ENCODE measurements at places on chromosomes 4 and X. TPM values are rescaled to one million over a fixed set of nuclear protein-coding genes. Genes with fewer than 3 reads are reported as not detected.

GRCh38 chrX:31240982-31241381 is 169.1 kb upstream of the FTHL17 start:
- no peak overlapping the region for H3K27ac ChIP-seq
- DNase-seq: no peak
- H3K4me1 ChIP-seq: no peaks in the 10 kb centered on the region

- H3K4me3 ChIP-seq: no peak overlapping the region
- H3K27ac ChIP-seq: peak overlapping the region; percentile 15
- H3K27me3 ChIP-seq: no peaks in the 10 kb centered on the region
- H3K4me1 ChIP-seq: peaks cover 7% of the 10 kb centered on the region
- no peaks in the 10 kb centered on the region for H3K36me3 ChIP-seq
- no peak for DNase-seq
These were observed 1.1 kb upstream of the SH3BP2 start for GRCh38 chr4:2791518-2792395.

DNA sequence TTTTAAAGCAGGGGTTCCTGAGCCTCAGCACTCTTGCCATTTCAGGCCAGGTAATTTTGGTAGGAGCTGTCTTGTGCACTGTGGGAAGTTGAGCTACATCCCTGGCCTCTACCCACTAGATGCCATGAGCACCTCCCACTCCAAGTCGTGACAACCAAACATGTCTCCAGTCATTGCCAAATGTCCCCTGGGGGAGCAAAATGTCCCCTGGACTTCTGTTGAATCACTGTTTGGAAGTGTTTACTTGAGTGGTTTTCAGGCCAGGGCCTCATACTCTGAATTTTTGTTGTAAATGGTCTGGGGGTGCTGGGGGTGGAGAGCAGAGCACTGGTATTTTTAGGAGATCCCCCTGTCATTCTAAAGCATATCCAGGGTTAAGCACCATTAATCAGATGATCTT is 3.2 kb downstream of the PDK3 start:
- peaks cover 11% of the 10 kb centered on the region for H3K27me3 ChIP-seq
- no peaks in the 10 kb centered on the region for H3K36me3 ChIP-seq
- DNase-seq: no peak

GRCh38 chrX:151359931-151360871 is 36.8 kb upstream of the VMA21 start:
- no peak overlapping the region for H3K4me3 ChIP-seq
- DNase-seq: peak; percentile 18
- no peak overlapping the region for H3K27ac ChIP-seq
- no peaks in the 10 kb centered on the region for H3K36me3 ChIP-seq
- H3K27me3 ChIP-seq: peaks cover 2% of the 10 kb centered on the region

DNA sequence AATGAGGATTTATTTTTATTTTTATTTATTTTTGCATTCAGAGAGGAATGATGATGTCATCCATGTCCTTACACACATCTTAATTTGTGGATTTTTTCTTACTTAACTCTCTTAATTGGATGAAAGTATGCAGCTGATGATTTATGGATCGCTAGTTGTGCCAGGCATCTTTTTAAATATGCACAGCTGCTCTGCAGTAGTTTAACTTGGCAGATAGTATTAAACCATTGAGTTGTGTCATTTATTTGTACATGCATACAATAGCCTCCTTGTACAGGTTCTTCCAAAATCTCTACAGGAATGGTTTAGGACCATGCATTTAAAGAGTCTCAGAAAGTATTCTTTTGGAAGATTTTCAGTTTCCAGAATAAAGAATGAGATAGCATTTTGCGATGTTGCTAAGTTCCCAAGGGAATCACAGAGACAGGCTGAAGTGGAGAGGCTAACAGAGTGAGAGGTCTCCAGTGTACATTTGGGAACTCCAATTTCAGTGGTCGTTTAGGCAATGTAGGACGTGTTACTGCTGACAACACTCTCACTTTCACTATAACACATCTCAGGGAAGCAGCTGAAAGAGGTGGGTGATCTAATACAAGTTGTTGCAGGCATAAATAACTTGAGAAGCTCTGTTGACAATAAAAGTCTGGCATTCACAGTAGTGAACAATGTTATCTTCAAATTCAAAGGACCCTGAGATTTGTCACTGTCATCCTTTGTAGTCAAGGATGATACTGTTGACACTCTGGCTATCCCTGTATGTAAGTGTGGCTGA is 49.9 kb upstream of the SCRG1 start:
- H3K36me3 ChIP-seq: no peaks in the 10 kb centered on the region
- no peaks in the 10 kb centered on the region for H3K4me1 ChIP-seq
- DNase-seq: peak; percentile 28

- DNase-seq: no peak
- H3K4me1 ChIP-seq: no peaks in the 10 kb centered on the region
- H3K36me3 ChIP-seq: no peaks in the 10 kb centered on the region
- no peak overlapping the region for H3K4me3 ChIP-seq
- H3K27ac ChIP-seq: no peak overlapping the region
These were observed 129.8 kb upstream of the SLC34A2 start for GRCh38 chr4:25525896-25526295.

The FRG2 gene
- not detected for total RNA-seq

The ODAPH gene
- total RNA-seq: not detected

The ZMAT1 gene
- total RNA-seq: 5.9 TPM

The TSPAN7 gene
- total RNA-seq: 52.4 TPM

- no peaks in the 10 kb centered on the region for H3K4me1 ChIP-seq
- no peak for DNase-seq
- no peak overlapping the region for H3K27ac ChIP-seq
- H3K36me3 ChIP-seq: no peaks in the 10 kb centered on the region
- no peaks in the 10 kb centered on the region for H3K27me3 ChIP-seq
- H3K4me3 ChIP-seq: no peak overlapping the region
These were observed 6.7 kb downstream of the MANBA start for GRCh38 chr4:102754044-102754443.

DNA sequence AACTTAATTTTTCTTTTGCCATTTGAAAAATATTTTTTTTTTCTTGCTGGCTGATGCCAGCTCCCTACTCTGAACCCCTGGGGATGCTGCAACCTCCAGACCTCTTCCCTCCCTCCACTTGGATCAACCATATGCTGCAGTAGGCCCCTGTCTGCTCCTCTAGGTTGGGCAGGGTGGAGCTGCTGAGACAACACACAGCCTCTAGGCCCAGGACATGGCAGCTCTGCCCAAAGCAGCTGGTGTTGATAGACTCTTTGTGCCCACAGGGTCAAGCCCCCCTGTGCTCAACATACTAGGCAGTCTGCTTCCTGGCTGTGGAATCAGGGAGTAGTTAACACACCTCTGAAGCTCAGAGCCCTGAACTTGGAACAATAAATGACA is 19.9 kb upstream of the CLNK start:
- no peaks in the 10 kb centered on the region for H3K27me3 ChIP-seq
- no peaks in the 10 kb centered on the region for H3K4me1 ChIP-seq
- H3K27ac ChIP-seq: no peak overlapping the region
- no peak overlapping the region for H3K4me3 ChIP-seq
- DNase-seq: no peak

GRCh38 chr4:172596206-172596605 is 572.4 kb upstream of the GALNT7 start:
- no peak overlapping the region for H3K27ac ChIP-seq
- H3K27me3 ChIP-seq: no peaks in the 10 kb centered on the region
- no peaks in the 10 kb centered on the region for H3K4me1 ChIP-seq
- H3K36me3 ChIP-seq: no peaks in the 10 kb centered on the region
- no peak for DNase-seq

GRCh38 chrX:50081282-50081889 is 119.4 kb downstream of the AKAP4 start:
- no peaks in the 10 kb centered on the region for H3K4me1 ChIP-seq
- no peak overlapping the region for H3K27ac ChIP-seq
- H3K27me3 ChIP-seq: peaks cover 2% of the 10 kb centered on the region
- no peaks in the 10 kb centered on the region for H3K36me3 ChIP-seq

- peaks cover 51% of the 10 kb centered on the region for H3K4me1 ChIP-seq
- H3K27me3 ChIP-seq: no peaks in the 10 kb centered on the region
- peak overlapping the region; percentile 9 for H3K27ac ChIP-seq
These were observed 19.5 kb downstream of the RELL1 start for GRCh38 chr4:37666625-37667071.

- no peaks in the 10 kb centered on the region for H3K36me3 ChIP-seq
- H3K4me1 ChIP-seq: no peaks in the 10 kb centered on the region
- H3K27me3 ChIP-seq: no peaks in the 10 kb centered on the region
- DNase-seq: no peak
- no peak overlapping the region for H3K27ac ChIP-seq
- H3K4me3 ChIP-seq: no peak overlapping the region
These were observed 2.1 kb upstream of the PDE6B start for GRCh38 chr4:622996-623913.

The MAGEE1 gene
- total RNA-seq: 1.9 TPM

DNA sequence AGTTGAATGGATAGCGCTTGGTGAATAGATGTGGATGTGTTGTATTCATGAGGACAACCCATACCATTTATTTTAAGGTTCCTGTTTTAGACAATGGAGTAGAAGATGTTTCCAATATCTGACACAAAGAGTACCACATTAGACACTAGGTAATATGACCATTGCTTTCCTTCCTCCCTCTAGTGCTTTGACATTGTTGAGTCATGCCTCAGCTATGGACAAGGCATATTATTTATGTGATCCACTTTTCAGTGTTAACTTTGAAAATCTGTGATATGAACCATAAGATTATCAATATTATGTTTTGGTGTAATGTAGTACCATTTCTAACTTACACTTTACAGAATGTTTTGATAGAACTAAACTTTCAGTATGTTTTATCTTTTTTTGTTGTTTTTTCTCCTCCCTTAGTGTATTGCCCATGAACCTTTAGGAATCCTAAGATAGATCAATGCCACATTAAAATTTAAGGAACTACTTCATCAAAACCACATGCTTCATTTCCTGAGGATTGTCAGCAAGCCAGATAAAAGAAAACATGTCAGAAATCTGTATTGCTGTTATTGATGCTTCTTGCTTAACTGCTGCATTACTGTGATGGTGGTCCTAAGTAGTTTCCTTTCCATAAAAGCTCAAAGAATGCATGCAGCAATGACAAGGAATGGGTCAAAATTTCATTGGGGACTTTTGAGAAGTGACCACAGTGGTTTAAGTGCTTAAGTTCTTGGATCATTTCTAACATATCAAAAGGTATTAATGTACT is 105.0 kb downstream of the PCDH7 start:
- no peaks in the 10 kb centered on the region for H3K27me3 ChIP-seq
- H3K36me3 ChIP-seq: no peaks in the 10 kb centered on the region
- DNase-seq: no peak
- no peak overlapping the region for H3K27ac ChIP-seq

The TLL1 gene
- 2.7 TPM for total RNA-seq

GRCh38 chr4:15455290-15455689 is 14.4 kb upstream of the CC2D2A start:
- no peak overlapping the region for H3K27ac ChIP-seq
- peak; percentile 15 for DNase-seq
- H3K36me3 ChIP-seq: no peaks in the 10 kb centered on the region
- no peak overlapping the region for H3K4me3 ChIP-seq

- H3K27ac ChIP-seq: no peak overlapping the region
- H3K4me3 ChIP-seq: no peak overlapping the region
- no peaks in the 10 kb centered on the region for H3K36me3 ChIP-seq
- H3K4me1 ChIP-seq: peaks cover 26% of the 10 kb centered on the region
- no peaks in the 10 kb centered on the region for H3K27me3 ChIP-seq
- no peak for DNase-seq
These were observed 36.5 kb downstream of the SH3RF1 start for GRCh38 chr4:169234137-169234855.

GRCh38 chr4:39682138-39682537 is 15.8 kb upstream of the UBE2K start:
- no peak overlapping the region for H3K4me3 ChIP-seq
- H3K27ac ChIP-seq: no peak overlapping the region
- H3K27me3 ChIP-seq: no peaks in the 10 kb centered on the region
- no peak for DNase-seq
- no peaks in the 10 kb centered on the region for H3K4me1 ChIP-seq
- H3K36me3 ChIP-seq: no peaks in the 10 kb centered on the region

The VSIG4 gene
- 13.7 TPM for total RNA-seq

- H3K36me3 ChIP-seq: peaks cover 3% of the 10 kb centered on the region
- no peak overlapping the region for H3K27ac ChIP-seq
- no peaks in the 10 kb centered on the region for H3K27me3 ChIP-seq
- no peaks in the 10 kb centered on the region for H3K4me1 ChIP-seq
These were observed 10.3 kb downstream of the FGF2 start for GRCh38 chr4:122836941-122837340.

The PAGE1 gene
- total RNA-seq: not detected

DNA sequence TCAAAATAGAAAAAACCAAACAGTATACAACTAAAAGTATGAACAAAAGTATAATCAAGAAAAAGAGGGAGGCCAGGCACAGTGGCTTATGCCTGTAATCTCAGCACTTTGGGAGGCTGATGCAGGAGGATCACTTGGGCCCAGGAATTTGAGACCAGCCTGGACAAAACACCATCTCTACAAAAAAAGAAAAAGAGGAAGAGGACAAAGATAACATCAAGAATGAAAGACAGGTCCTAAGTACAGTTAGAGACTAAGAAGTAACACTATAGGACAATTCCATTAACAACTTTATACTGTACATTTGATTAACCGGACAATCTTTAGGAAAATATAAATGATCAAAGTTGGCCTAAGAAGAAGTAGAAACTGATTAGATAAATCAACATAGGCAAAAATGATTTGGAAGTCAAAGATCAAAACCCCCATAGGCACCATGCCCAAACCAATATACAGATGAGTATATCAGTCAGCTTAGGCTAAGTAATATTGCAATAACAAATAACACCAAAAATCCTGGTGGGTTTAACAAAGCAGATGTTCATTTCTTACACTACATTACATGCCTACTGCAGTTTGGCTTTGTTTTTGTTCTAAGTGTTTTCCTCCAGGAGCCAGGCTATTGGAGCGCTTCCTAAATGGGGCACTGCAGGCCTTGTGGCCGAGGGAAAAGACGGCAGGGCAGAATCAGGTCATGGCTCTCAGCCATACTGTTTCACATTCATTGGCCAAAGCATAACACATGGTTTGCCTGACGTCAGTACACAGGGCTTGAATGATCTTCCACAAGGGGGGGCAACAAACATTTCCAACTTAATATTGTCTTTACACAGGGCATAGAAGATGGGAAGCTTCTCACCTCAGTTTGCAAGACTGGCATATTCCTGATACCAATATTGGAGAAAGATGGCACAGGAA is 42.2 kb upstream of the HGFAC start:
- no peaks in the 10 kb centered on the region for H3K36me3 ChIP-seq
- no peak overlapping the region for H3K4me3 ChIP-seq
- H3K27me3 ChIP-seq: no peaks in the 10 kb centered on the region
- no peak for DNase-seq

- H3K4me3 ChIP-seq: no peak overlapping the region
- peak; percentile 66 for DNase-seq
- H3K27ac ChIP-seq: no peak overlapping the region
- H3K27me3 ChIP-seq: no peaks in the 10 kb centered on the region
- H3K36me3 ChIP-seq: no peaks in the 10 kb centered on the region
These were observed 41.8 kb downstream of the INTS12 start for GRCh38 chr4:105666693-105667092.

The ERCC6L gene
- total RNA-seq: 0.31 TPM

The NXF2B gene
- 0.43 TPM for total RNA-seq

The PRSS12 gene
- 12.4 TPM for total RNA-seq

The AMBN gene
- total RNA-seq: not detected

The ADH6 gene
- 2.2 TPM for total RNA-seq

The CXXC4 gene
- 6.7 TPM for total RNA-seq

The PABPC5 gene
- 5.3 TPM for total RNA-seq

- no peak overlapping the region for H3K4me3 ChIP-seq
- no peaks in the 10 kb centered on the region for H3K4me1 ChIP-seq
- no peaks in the 10 kb centered on the region for H3K27me3 ChIP-seq
- no peak overlapping the region for H3K27ac ChIP-seq
- H3K36me3 ChIP-seq: no peaks in the 10 kb centered on the region
- DNase-seq: peak; percentile 17
These were observed 97.9 kb upstream of the PDHA1 start for GRCh38 chrX:19245711-19246269.

- peak overlapping the region; percentile 81 for H3K4me3 ChIP-seq
- H3K27me3 ChIP-seq: no peaks in the 10 kb centered on the region
- H3K4me1 ChIP-seq: peaks cover 4% of the 10 kb centered on the region
These were observed 691 bp upstream of the IGFBP7 start for GRCh38 chr4:57110640-57111511.

The ACTRT1 gene
- not detected for total RNA-seq
